ENCODE measurements at places on chromosomes 11 and 22.

- DNase-seq, result no peak
Measured at GRCh38 chr22:29427176-29427760, 11.1 kb upstream of the RFPL1 start.

- no peak for DNase-seq
Measured at GRCh38 chr11:65293909-65294381, 20.7 kb upstream of the CDC42EP2 start.

DNA sequence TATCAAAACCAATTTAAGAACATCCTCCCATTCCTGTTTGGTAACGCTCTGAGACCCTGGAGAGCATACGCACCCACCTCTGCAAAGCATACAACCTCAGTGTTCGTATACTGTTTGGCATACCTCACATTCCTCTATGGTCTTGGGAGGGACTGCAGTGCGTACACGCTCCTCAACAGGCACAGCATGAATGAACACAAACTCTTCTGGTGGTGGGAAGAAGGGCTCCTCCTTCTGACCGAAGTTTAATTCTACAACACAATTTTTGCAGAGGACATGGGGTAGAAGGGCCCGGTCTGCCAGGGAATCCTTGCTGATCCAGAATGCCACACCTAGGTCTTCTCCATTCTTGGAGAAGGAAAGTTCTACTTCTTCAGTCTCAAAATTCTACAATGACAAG, 5.3 kb downstream of the HNRNPUL2 start:
- no peak for DNase-seq

DNA sequence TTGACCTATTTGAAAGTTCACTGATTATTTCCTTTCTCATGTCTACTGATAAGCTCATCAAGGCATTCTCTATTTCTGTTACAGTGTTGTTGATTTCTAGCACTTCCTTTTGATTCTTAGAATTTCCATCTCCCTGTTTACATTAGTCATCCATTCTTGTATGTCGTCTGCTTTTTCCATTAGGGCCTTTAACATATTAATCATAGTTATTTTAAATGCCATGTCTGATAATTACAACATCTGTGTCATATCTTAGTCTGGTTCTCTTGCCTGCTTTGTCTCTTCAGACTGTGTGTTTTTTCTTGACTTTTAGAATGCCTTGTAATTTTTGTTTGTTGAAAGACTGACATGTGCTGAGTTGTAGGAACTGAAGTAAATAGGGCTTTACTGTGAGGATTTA, 602.1 kb downstream of the SOX6 start:
- DNase-seq, result no peak

- DNase-seq, result no peak
Measured at GRCh38 chr11:116267146-116267545, 505.6 kb downstream of the BUD13 start.

DNA sequence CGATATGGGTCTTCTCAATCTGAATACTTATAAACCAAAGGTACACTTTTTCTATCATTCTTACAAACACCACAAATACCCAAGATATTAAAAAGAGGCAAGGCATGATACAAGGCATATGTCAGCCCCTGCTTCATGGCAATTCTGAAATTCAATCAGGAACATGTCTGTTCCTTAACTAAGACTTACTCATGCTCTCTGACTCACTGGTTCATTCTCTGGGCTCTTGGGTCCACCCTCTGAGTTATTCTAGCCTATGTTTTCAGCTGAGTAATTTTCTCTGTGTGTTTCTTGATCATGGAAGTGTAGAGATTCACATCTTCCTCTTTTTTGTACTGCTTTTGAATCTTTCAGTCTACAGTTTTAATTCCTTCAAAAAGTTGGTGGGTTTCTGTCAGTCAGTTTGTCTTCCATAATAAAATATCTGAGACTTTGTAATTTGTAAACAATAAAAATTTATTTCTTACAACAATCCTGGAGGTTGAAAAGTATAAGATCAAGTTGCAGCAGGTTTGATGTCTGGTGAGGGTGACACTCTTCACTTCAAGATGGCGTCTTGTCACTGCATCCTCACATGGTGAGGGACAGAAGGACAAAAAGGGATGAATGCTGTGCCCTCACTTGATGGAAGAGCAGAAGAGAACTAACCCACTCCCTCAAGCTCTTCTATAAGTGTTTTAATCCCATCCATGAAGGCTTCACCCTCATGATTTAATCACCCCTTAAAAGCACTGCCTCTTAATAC, 211.7 kb downstream of the FAM76B start:
- no peak for DNase-seq

- no peak for DNase-seq
Measured at GRCh38 chr11:32464078-32464477, 28.7 kb upstream of the WT1 start.

GRCh38 chr11:40129266-40129665, 1330.2 kb downstream of the LRRC4C start:
- no peak for DNase-seq

All from stimulated activated CD8-positive, alpha-beta memory T cell treated with anti-CD3 and anti-CD28 coated beads, Interleukin-7, amount 100 ng/mL, for 24 hours (primary cell).